Left renal pelvis (tissue), 4 donors: ENCODE measurements at places on chromosomes 6 and 20.
A peak's percentile ranks its signal among the peaks of the same experiment; 100 is the strongest.

- DNase-seq = no peak
These were observed at the start of gene TTBK1 for GRCh38 chr6:43242908-43243663. Gene TTBK1 (plus strand): TSS chr6:43243481. CDS start chr6:43246661, 3,180 bp downstream.

GRCh38 chr6:332671-333070, 40.4 kb downstream of the DUSP22 start:
- DNase-seq = no peak

DNA sequence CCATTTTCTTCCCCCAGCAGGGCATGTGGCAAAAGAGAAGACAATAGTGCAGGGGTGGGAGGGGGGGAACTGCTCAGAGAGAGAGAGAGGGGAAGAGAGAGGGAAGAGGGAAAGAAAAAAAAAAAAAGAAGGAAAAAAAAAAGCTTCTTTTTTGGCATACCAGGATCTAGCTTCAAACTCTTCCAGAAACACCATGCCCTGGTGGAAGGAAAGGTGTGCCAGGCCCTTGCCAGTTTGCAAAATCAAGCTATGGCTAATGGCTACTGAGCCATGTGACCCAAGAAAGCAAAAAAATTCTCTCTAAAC, 326 bp downstream of the ZMYND8 start:
- no peak for DNase-seq

GRCh38 chr6:136466777-136467176, 83.4 kb downstream of the MAP7 start:
- peak; percentile 10 for DNase-seq

GRCh38 chr20:62085206-62085605, 19.5 kb upstream of the TAF4 start:
- no peak for DNase-seq

GRCh38 chr6:122654012-122654411, 43.8 kb downstream of the PKIB start:
- no peak for DNase-seq

DNA sequence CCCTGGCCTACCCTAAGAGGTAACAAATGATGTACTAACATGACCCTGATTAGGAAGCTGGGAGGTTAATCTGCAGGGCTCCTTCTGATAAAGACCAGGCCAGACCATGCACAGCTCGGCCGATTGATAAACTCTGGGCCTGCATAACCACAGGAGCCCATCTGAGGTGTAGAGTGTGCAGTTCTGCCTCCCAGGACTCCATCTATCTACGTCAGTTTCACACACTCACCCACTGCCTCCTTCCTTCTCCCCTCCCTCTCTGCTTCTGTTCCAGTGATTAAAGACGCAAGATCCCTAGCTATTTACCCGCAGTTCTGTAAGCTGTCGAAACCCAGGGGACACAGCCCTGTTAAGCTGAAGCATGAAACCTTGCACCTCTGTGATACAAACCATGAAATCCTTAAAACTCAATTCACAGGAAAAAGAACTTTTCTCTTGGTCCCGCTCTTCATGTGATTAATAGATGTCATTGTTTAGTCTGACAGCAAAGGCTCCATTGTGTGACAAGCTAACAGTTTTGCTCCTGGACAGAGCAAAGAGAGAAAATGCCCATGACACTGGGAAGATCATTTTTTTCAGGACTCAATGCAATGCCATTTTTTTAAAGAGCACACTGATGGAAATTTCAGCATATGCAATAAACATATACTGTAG, 470.6 kb downstream of the MAFB start:
- no peak for DNase-seq

- DNase-seq = no peak
These were observed 34.4 kb downstream of the TSBP1 start for GRCh38 chr6:32337186-32337805.
